ENCODE measurements at places on chromosomes 12 and 14. TPM values are rescaled to one million over a fixed set of nuclear protein-coding genes. Genes with fewer than 3 reads are reported as not detected.

DNA sequence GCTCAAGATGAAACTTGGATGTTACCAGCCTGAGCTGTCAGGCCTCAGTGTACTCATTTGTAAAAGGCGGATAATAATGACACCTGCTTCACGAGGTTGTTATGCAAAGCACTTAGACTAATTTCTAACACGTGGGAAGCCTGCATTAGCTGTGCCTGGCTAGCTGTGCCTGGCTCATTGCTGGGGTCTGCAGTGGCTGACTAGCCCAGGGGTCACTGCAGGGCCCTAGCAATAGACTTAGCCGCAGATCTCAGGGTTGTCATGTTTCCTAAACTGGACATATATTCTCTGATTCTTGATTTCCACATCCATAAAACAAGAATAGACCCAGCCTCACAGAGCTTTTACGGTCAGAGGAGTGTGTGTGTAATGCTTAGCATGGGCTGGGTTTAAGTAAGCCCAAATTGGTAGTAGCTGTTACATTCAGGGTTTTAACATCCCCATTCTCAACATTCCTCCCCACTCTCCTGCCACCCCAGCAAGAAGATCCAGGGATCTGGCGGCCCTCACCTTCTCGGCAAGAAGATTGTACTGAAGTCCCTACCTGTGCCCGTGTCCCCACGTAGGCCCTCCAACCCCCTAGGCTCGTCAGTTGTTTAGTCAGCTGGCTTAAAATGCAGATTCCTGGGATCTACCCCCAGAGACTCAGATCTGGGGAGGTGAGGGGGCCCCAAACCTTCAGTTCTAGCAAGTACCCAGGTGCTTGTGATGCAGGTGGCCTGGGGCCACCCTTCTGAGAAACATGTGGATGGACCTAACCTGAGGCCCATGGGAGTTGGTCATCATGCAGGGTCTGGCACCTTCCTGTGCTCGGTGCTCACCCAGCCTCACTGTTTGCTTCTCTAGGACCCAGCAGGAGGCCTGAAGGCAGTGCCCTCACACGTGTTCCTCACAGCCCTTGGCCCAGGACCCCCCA lies 8.6 kb downstream of the NR4A1 start:
- H3K27me3 ChIP-seq = peaks cover 3% of the 10 kb centered on the region
- no peaks in the 10 kb centered on the region for H3K36me3 ChIP-seq
- no peak for DNase-seq

DNA sequence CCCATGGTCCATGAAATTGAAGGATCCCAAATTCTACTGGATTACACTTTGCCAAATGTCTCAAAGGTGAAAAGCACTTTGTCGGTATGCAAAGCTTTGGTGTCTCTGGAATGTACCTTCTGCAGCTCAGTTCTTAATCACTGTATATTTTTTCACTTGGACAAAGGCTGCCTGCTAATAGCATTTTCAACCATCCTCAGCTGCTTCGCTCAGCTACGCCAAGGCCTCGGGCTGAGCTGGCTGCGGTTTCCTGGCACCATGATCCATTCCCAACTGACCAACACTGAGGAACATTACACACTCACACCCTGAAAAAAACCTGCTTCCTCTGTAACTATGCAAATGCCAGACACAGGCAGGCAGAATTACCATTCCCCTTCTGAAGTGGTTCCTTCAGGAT lies 335.2 kb downstream of the DPF3 start:
- H3K36me3 ChIP-seq = peaks cover 3% of the 10 kb centered on the region
- H3K27ac ChIP-seq = no peak overlapping the region
- no peak overlapping the region for H3K4me3 ChIP-seq
- peaks cover 13% of the 10 kb centered on the region for H3K27me3 ChIP-seq

GRCh38 chr12:83128540-83128939 lies 441.8 kb downstream of the TMTC2 start:
- H3K4me1 ChIP-seq = no peaks in the 10 kb centered on the region
- no peaks in the 10 kb centered on the region for H3K36me3 ChIP-seq
- H3K27me3 ChIP-seq = no peaks in the 10 kb centered on the region
- H3K4me3 ChIP-seq = no peak overlapping the region
- no peak for DNase-seq

GRCh38 chr12:1580526-1580925 lies 13.9 kb downstream of the FBXL14 start:
- H3K27ac ChIP-seq = no peak overlapping the region
- no peaks in the 10 kb centered on the region for H3K36me3 ChIP-seq
- DNase-seq = no peak
- no peak overlapping the region for H3K4me3 ChIP-seq

LPCAT3 gene
- 40.2 TPM for total RNA-seq

CIDEB gene
- total RNA-seq = 0.82 TPM

LRRC10 gene
- not detected for total RNA-seq
